ENCODE measurements at places on chromosomes 5 and 9.

DNA sequence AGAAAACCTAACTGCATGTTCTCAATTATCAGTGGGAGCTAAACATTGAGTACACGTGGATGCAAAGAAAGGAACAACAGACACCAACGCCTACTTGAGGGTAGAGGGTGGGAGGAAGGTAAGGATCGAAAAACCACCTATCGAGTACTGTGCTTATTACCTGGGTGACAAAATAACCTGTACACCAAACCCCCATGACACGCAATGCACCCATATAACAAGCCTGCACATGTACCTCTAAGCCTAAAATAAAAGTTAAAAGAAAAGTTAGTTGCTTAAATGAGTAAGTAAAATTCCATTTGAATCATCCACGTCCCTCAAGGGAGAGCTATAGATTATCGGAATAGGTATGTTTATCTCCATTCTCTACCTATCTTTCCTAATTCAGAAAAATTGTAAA lies 210.2 kb upstream of the ADCY2 start:
- no peak for DNase-seq

GRCh38 chr5:67303356-67303755 lies 106.8 kb upstream of the CD180 start:
- no peak for DNase-seq

DNA sequence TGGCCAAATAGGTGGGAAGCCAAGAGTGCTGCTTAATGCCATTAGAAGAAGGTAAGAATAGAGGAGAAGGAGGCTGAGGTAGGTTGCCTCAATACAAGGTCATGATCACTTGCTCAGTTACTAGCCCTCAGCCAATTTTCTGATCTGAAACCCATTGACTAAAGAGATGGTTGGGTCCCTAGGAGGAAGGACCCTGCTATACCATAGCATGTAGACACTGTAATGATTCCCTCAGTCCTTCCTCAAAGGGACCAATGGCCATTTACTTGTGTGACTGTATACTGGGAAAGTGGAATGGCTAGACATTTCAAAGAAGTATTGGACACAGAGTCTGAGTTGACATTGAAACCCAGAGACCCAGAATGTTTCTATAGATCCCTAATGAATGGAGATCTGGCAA lies 108.5 kb upstream of the MAP1B start:
- no peak for DNase-seq

DNA sequence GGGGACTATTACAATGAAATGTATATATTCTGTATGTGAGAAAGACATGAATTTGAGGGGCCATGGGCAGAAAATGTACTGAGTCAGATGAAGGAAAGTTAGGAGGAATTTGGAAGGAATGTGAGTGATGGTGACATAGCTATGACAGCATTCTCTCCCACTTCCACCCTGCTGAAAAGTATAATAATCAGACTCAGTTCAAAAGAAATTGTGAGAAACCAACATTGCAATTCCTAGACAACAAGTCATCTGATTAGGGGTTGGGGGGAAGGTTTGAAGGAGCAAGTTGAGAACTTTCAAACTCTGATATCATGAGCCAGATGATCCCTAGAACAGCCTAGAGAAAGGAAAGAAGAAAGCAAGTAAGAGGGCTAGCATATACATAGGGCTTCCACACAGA lies 370.6 kb downstream of the DMRTA1 start:
- no peak for DNase-seq

- DNase-seq, result no peak
These were observed 166.6 kb upstream of the CD180 start for GRCh38 chr5:67363180-67363709.

DNA sequence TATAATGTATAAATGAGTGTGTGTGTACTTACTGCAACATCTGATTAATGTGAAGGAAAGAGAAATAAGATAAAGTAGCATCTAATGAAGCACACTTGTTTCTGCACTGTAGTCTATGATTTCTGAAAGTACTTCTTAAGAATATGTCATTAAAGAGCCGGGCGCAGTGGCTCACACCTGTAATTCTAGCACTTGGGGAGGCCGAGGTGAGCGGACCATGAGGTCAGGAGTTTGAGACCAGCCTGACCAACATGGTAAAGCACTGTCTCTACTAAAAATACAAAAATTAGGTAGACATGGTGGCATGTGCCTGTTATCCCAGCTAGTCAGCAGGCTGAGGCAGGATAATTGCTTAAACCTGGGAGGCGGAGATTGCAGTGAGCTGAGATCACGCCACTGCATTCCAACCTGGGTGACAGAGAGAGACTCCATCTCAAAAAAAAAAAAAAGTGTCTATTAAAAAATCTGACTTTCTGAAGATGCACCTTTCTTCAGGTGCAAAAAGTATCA lies 556.9 kb downstream of the PTPRD start:
- DNase-seq, result no peak

- DNase-seq, result no peak
These were observed 406.5 kb upstream of the EDIL3 start for GRCh38 chr5:84791138-84791537.

- no peak for DNase-seq
These were observed 41.2 kb upstream of the ZNF300 start for GRCh38 chr5:150945947-150946346.

DNA sequence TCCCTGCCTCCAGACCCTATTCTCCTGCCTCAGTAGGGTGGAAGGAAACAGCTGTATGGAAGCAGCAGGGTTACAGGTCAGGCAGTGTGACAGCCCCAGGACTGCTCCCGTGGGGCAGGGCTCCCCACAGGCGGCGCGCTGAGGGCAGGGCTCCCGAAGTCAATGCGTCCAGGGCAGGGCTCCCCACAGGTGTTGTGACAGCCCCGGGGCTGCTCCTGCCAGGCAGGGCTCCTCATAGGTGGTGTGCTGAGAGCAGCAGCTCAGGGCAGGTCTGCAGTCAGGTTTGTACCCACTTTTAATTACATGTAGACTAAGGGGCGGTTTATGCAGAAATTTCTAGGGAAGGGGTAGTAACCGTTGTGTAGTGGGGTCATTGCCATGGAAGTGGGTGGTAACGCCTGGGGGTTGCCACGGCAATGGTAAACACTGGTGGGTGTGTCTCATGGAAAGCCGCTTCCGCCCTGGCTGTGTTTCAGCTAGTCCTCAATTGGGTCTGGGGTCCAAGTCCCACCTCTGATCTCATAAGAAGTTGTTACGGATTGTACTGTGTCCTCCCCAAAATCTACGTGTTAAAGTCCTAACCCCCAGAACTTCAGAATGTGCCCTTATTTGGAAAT lies 16.7 kb upstream of the TERT start:
- peak; percentile 83 for DNase-seq

DNA sequence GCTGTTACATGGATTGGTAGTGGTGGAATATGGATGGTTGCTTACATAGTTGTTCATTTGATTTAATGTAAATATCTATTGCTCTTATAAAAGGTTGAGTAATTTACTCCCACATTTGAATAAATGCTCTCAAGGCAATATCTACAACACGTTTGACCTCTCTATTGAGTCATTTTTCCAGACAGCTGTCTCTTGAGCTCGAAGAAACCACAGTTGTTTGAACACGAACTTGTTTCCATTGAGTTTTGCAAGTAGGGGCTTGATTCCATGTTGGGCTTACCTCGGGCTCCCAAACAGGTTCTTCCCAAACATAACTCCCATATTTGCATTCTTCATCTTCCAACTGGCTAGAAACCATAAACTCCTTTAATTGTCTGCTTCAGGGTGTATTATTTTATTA lies 115.0 kb upstream of the HMHB1 start:
- no peak for DNase-seq

DNA sequence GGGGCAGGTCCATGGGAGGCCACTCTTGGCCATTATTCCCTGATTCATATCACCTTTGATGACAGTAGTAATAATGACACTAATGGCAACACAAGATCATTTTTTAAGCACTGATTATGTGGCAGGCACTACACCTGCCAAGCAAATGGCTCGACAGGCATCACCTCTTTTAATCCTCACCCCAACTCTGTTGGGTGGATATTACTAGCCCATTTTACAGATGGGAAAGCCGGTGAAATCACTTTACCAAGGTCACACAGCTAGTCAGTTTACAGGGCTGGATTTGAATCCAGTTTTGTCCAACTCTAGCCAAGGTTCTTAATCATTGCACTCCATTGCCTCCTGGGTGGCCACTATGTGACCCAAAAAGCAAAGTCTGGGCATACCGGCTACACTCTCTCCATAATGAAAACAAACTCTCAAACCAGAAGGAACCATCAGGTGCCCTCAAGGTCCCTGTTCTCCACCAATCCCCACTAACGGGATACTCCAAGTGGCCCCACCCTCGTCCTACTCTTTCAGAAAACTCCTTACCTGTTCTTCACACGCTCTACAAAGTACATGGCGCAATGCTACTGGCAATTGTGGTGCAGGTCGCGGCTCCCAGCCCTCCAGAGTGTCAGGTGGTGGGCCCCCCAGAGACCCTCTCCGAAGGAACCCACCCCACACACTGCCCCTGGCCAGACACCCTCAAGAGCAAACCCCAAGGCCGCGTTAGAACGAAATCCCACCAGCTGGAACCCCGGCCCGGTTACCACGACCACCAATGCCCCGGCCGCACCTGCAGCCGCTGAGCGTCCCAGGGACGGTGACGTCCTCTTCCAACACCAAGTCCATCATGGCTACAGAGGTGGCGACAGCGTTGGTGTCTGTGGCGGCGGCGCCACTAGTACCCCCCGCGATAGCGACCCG lies 572 bp downstream of the CDK5RAP2 start:
- DNase-seq, result no peak

DNA sequence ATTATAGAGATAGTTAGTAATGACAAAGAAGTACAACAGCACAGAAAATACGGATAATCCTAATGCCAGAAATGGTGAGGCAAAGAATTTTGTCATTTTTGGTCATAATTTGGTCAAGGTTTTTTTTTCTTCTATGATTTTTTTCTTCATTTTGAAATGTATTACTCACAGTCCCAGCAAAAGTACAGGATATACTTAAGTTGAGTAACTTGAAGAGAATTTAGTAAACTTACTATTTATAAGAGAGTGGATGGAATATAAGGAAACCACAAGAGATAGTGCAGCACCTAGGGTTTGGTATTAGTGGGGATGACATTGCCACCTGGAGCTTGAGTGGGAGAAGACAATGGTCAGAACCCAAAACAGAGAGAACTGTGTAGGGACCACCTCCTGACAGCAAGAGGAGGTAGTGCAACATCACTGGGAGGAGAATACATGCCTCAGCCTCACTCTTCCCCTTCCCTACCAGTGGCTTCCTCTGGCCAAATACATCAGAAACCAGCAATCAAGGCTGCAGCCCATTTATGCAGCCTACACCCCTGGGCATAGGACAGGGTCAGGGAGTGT lies 434.5 kb upstream of the TRPC7 start:
- DNase-seq, result no peak

- no peak for DNase-seq
These were observed 43.3 kb upstream of the NCS1 start for GRCh38 chr9:130128733-130129431.

- no peak for DNase-seq
These were observed 3.3 kb downstream of the UBE2R2 start for GRCh38 chr9:33820231-33820745.

DNA sequence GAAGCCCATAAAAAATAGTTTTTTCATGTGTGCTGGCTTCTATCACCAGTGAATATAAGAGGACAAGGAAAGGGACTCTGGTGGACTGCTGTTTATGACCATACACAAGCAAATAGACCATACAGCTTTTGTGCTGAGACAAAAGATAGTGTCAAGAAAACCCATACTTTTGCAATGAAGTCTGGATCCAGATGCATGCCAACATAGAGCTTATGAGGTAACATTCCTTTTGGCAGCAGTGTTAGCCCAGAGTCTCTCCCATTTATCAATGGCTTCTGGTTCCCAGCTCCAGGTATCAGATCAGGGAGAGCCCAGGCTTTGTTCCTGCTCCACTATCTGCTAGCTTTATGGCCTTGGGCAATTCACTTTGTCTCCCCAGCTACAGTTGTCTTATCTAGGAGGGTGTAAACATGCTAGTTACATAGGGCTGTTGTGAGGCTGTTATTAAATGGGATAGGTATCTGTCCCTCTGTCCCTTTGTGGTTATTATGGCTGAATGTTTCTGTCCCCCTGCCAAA lies 55.6 kb downstream of the CCDC192 start:
- DNase-seq, result no peak

DNA sequence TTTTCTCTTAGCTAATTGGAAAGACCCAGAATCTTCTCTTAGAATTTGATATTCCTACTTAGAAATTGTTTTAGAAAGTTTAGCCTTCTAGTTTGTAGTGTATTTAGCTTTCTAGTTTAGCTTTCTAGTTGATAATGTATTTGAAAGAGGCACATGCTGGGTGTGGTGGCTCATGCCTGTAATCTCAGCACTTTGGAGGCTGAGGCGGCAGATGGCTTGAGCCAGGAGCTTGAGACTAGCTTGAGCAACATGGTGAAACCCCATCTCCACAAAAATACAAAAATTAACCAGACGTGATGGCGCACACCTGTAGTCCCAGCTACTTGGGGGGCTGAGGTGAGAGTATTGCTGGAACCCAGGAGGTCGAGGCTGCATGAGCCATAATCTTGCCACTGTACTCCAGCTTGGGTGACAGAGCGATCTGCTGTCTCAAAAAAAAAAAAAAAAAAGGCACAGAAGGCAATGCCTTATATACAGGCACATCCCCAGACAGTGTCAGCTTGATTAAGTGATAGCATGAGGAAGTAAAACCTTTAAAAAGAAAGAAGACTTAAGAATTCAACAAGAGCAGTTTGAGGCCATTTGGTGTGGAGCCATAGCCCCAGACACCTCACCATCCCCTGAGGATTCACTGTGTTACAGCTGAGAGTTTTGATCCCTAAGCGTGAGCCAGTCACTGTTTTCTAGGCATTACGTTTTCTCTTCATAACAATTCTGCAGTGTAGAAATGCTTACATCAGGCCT lies 34.6 kb downstream of the ZSWIM6 start:
- no peak for DNase-seq

DNA sequence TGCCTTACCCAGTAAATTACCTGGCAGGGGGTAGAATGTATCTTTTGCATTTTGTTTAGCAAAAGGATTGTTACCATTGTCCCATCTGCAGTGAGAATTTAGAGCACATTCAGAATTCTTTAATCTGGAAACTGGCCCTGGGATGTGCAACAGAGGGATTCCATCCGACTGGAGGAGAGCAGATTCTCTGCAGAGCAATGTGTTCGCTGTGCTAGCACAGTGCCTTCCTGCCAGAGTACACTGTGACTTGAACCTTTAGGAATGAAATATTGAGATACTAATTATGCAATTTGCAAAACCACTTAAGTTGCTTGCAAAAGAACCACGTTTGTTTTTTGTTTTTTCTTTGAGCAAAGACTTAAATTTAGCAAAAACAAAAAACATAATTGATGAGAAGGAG lies 22.5 kb upstream of the DMRT1 start:
- no peak for DNase-seq

GRCh38 chr9:18922161-18922885 lies 110.7 kb downstream of the SAXO1 start:
- no peak for DNase-seq

GRCh38 chr9:82273121-82273520 lies 284.5 kb downstream of the SPATA31D1 start:
- no peak for DNase-seq
